ENCODE measurements at places on chromosomes 16 and 17. TPM values are rescaled to one million over a fixed set of nuclear protein-coding genes. Genes with fewer than 3 reads are reported as not detected.

The PIPOX gene
- total RNA-seq: 3.5 TPM

The CHMP6 gene
- total RNA-seq: 16.6 TPM

The KRT25 gene
- not detected for total RNA-seq

The TMEM100 gene
- 0.97 TPM for total RNA-seq

The C16orf92 gene
- not detected for total RNA-seq

The FBXL16 gene
- total RNA-seq: 0.32 TPM

The GRAP gene
- total RNA-seq: 19.0 TPM

The ADAT1 gene
- 68.8 TPM for total RNA-seq

All from epithelial cell of umbilical artery (primary cell).